ENCODE measurements at places on chromosomes 4 and X. TPM values are rescaled to one million over a fixed set of nuclear protein-coding genes. Genes with fewer than 3 reads are reported as not detected.

Gene FAAH2
- total RNA-seq, result 3.3 TPM

Gene PKD2
- total RNA-seq, result 32.2 TPM

Gene CFI
- 3.6 TPM for total RNA-seq

Gene GABRQ
- 1.1 TPM for total RNA-seq

Gene CXCL11
- total RNA-seq, result 0.55 TPM

Gene ETNPPL
- total RNA-seq, result 175 TPM

Gene ITIH6
- total RNA-seq, result not detected

Gene PABPC4L
- total RNA-seq, result 0.51 TPM

Gene CC2D2A
- total RNA-seq, result 26.5 TPM

Gene ADAMTS3
- total RNA-seq, result 5.8 TPM

Gene EDA
- total RNA-seq, result 3.8 TPM

Gene FMR1NB
- total RNA-seq, result not detected

Gene REELD1
- not detected for total RNA-seq

Gene NPY5R
- total RNA-seq, result 2.9 TPM

Gene RBM41
- 16.0 TPM for total RNA-seq

Gene KLF8
- 6.0 TPM for total RNA-seq

Gene SMIM10
- 1.9 TPM for total RNA-seq

Data from dorsolateral prefrontal cortex (tissue), 122 donors.